ENCODE measurements at places on chromosomes 12 and 14.

- no peak for DNase-seq
Observed at GRCh38 chr12:18358930-18359329, 97.6 kb downstream of the PIK3C2G start.

- DNase-seq, result no peak
Observed at GRCh38 chr14:70023871-70024270, 144.7 kb downstream of the SMOC1 start.

DNA sequence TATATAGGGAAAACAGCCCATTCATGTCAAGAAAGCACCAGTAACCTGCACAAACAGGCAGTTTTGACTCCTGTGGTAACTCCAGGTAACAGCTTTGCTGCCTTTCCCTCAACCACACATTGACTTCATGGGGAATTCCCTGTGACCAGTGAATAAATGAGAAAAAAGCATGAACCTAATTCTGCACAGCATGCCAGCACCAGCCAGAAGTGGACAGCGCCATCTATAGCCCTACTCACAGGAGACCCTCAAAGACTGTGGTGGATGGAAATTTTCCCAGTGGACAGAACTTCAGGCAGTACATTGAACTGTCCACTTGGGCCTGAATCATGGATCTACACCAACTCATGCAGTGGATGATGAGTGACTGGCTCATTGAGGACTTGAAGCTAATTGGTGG is 152.1 kb downstream of the SLC8A3 start:
- DNase-seq, result no peak

DNA sequence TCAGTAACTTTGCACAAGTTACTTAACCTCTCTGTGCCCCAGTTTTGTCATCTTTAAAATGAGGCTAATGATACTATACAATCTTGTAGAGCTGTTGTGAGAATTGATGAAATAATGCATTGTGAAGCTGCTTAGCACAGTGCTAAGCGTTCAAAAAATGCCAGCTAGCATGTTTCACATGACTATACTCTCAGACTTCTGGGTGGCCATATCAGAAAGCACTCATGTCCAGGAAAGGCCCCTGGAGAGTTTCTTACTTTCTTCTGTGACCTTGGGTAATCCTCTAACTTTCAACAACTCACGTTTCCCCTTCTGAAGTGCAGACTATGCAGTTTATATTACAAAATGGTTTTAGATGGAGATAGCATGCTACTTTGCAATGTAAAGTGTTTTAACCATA is 68.1 kb downstream of the TPH2 start:
- no peak for DNase-seq

- DNase-seq, result peak; percentile 13
Observed at GRCh38 chr12:124993626-124994436, at the start of gene BRI3BP. Gene BRI3BP (plus strand): TSS chr12:124993645. CDS start chr12:124993791, 146 bp downstream.

DNA sequence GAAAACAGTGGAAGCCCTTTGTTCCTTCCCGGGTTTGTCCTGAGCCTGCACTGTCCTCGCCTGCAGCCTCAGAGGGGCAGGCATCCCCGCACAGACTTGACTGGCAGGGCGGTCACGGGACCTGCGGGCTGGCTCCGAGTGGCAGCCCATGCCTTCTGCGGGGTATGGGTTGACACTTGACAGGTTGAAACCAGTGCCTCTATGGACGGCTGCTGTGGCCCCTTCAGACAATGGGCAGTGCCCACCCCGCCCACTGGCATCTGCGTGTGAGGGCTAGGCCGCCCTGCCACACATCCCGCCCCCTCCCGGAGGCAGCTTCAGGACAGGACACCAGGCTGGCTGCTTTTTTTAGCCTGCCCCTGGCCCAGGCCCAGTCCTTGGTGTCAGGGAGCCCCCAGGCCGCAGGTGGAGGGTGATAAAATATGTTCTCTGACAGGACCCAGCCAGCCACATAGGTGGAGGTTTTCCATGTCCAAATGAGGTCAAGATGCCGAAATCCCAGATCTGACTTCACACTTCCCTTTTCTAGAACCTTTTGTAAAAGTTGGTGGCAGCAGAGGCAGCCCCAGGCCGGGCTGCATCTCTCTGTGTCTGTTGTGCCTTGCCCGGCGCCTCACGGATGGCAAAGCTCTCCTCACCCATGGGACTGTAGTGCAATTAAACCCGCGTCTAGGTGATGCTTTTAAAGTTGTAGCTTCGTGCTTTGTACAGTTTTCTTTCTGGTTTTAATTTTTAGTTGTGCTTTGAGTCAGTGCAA is 10.0 kb downstream of the ANKRD9 start:
- DNase-seq, result no peak

GRCh38 chr14:68249661-68250451 is 430.3 kb downstream of the RAD51B start:
- peak; percentile 80 for DNase-seq

DNA sequence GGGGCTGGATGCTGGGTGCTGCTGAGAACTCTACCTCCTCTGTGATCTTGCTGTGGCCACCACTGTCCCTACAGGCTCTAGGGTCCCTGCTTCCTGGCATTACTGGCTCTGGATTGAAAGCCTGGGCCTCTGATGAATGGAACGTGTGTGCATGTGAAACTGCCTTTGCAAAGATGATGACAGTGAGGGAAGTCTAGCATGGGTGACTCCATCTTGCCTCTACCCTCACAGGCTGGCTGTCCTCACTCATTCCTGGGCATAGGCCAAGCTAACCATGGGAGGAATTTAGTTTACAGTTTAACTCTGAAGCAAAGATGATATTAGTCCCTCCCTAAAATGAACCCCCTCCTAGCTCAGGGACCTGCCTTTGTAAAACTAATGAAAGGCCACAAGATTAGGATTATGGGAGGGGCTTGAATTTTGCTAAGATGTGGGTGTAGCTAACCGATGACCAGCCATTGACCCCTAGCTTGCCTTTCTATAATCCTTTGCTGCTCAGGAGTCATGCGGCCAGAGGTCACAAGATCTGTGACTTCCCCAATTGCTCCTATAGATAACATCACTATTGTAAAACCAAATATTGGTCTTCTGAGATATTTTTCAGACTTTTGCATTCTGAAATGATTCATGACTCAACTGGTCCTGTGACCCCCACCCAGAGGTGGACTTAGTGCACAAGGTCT is 2.2 kb upstream of the C1S start:
- no peak for DNase-seq
